ENCODE measurements at places on chromosomes 2 and 18.

GRCh38 chr2:35503738-35504199 lies 851.8 kb upstream of the CRIM1 start:
- DNase-seq, result no peak

GRCh38 chr2:207353836-207354235 lies 175.9 kb upstream of the CREB1 start:
- no peak for DNase-seq

DNA sequence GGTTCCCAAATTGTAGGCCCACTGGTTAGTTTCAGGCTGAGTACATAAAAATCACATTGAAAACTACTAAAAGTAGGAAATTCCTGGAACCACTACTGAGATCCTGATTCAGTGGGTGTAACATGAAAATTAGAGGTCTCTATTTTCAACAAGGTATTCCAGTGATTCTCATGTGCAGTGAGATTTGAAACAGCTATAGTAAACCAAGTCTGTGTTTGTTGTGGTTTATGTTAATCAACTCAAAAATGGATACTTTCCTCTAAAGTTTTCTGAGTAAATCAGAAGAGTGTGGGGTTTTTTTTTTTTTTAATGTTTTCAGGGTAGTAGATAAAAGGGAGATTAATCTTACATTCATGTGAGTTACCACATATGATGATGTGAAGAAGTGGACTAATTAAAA lies 42.4 kb upstream of the LIMS1 start:
- no peak for DNase-seq

DNA sequence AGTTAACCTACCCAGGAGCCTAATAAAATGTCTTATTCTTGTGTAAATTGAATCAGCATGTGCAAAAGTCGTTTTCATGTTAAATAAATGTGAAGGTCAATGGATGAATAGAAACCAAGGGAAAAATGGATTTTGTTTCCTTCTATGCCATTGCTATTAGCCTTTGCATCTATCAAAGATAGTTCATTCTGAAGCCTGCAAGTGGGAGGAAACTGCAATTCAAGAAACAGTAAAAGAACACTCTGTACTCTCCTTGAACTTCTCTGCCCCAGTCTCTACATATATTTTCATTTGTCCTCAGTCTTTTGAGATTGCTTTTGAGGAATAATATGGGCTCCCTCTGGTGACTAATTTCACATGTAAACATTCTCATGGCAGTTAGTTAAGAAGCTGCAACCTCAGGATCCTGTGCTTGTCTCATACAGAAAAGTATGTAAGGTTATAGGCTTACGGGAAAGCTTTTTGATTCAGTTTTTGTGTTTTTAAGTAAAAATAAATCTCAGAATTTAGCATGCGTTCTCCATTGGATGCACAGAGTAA lies 1590.0 kb upstream of the LRRTM1 start:
- DNase-seq, result no peak

GRCh38 chr2:164675027-164675426 lies 53.7 kb upstream of the GRB14 start:
- no peak for DNase-seq

DNA sequence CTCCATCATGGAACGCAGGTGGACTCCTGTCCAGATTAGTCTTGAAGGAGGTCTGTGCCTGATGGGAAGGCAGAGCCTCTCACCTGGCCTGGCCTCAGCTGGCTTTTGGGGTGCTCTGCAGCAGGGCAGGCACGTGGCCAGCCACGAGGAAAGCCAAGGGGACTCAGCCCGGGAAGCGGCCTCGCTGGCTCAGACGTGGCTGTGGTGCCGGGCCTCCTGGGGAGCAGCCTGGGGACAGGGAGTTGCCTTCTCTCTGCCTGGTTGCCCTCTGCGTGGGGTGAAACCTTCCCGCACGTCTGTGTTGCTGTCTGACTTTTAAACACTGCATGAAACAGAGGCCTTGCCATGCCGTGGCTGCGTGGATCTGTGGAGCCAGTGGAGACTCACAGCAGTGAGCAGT lies 45.0 kb downstream of the RTP5 start:
- no peak for DNase-seq
